Esophagus squamous epithelium (tissue), 5 donors: ENCODE measurements at places on chromosomes 5 and 9.

- no peak for DNase-seq
These were observed 484.1 kb downstream of the ZSWIM6 start for GRCh38 chr5:61816146-61816545.

DNA sequence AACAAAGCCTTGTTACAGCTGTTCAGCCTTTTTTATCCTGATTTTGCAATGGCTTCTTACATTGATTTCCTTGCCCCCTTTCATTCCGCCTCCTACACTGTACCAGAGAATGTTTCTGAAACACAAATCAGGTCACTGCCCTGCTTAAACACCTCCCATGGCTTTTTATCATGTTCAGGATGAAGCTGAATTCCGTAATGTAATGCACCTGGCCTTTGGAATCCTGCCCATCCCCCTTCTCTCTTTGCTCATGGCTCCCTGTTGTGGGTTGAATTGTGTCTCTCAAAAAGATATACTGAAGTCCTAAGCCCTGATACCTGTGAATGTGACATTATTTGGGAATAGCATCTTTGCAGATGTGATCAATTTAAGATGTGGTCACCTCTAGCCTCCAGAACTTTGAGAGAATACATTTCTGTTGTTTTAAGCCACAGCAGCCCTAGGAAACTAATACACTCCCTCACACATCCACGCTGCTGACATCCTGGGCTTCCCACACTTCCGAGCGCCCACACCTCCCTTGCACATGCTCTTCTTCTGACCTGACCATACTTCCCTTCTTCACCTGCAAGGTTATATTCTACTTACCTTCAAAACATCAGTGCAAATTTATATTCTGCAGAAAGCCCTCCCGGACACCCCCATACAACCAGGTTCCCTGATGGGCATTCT is 101.2 kb downstream of the DNAH5 start:
- DNase-seq: no peak

DNA sequence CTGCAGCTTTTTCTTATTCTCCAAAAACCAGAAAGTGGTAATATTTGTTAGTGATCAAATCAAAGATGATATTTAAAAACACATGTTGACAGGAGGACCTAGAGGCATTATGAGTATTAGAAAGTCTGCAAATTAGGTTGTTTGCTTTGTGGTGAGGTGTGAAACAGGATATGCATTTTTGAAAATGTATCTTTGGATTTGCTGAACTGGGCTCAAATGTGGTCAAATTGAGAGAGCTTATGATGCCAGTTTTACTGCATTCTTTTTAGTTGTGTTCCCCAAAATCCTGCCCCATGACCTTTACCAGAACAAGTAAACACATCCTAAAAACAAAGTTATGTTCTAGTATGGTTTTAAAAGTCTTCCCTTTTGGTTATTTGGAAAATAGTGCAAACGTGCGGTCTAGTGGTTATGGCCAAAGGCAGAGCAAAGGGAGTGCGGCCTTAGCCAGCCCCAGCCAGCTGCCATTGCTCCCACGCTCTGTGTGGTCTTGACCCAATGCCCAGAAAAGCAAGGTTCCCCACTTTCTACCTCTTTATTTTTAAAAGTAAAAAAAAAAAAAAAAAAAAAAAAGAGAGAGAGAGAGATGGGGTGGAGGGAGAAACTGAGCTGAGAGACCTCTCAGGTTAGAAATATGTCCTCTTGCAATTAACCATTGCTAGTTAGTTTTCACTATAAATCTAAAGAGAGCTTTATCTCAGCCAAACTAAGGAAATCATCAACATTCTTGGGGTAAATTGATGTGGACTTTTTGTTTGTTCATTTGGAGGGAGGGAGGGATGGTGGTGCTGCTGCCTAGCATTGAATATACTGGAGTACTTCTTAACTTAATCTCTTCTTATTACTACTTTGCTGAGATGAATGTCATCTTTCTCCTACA is 176.6 kb downstream of the ARHGAP26 start:
- DNase-seq: no peak

GRCh38 chr9:73116031-73116430 is 35.6 kb upstream of the ANXA1 start:
- no peak for DNase-seq

- no peak for DNase-seq
These were observed 112.4 kb downstream of the INVS start for GRCh38 chr9:100211476-100211875.

- no peak for DNase-seq
These were observed 118.8 kb downstream of the PRDM6 start for GRCh38 chr5:123207852-123208251.

GRCh38 chr9:135536216-135536615 is 9.7 kb upstream of the OBP2A start:
- DNase-seq: no peak

- DNase-seq: no peak
These were observed 143.4 kb upstream of the APC start for GRCh38 chr5:112594095-112594850.

- DNase-seq: no peak
These were observed 1.9 kb upstream of the CDKN2B start for GRCh38 chr9:22010866-22011625.

GRCh38 chr5:92206681-92207080 is 823.6 kb upstream of the ARRDC3 start:
- DNase-seq: no peak

GRCh38 chr5:31800351-31800750 is 161.4 kb downstream of the PDZD2 start:
- DNase-seq: no peak

DNA sequence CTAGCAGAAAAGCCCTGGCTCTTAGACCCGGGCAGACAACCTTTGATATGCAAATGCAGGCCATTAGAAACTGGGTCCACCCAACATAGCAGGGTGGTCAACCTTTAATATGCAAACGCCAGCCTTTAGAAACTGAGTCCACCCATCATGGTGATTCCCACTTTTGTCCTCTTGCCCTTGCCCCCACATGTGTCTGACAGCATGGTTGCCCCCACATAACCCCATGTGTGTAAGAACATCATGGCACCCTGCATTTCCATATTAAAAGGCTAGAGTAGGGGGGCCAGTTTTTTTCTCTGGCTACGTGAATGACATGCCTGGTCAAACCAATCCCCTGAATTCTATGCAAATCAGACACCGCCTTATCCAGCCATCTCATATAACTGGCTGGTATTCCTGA is 273.2 kb upstream of the PRDM9 start:
- no peak for DNase-seq

DNA sequence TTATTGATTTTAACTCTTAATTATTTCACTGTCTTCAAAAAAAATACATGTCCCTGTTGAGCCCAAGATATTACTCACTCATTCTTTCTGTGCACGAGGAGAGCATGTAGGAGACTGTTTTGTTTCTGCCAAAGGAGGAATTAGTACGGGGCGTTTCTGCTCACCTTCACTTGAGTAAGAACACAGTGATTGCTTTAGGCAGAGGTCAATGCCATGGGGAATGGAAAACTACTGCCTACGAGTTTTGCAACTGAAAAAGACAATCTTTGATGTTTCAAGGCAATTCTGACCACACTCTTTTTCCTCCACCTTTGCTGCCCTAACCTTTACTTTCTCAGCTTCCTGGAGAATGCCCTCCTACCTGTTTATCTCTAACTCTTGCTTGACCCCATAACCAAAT is 109.4 kb downstream of the CCDC192 start:
- no peak for DNase-seq

- DNase-seq: no peak
These were observed 43.5 kb upstream of the FABP6 start for GRCh38 chr5:160185626-160186360.

GRCh38 chr9:86176468-86176867 is 77.1 kb upstream of the GOLM1 start:
- no peak for DNase-seq

DNA sequence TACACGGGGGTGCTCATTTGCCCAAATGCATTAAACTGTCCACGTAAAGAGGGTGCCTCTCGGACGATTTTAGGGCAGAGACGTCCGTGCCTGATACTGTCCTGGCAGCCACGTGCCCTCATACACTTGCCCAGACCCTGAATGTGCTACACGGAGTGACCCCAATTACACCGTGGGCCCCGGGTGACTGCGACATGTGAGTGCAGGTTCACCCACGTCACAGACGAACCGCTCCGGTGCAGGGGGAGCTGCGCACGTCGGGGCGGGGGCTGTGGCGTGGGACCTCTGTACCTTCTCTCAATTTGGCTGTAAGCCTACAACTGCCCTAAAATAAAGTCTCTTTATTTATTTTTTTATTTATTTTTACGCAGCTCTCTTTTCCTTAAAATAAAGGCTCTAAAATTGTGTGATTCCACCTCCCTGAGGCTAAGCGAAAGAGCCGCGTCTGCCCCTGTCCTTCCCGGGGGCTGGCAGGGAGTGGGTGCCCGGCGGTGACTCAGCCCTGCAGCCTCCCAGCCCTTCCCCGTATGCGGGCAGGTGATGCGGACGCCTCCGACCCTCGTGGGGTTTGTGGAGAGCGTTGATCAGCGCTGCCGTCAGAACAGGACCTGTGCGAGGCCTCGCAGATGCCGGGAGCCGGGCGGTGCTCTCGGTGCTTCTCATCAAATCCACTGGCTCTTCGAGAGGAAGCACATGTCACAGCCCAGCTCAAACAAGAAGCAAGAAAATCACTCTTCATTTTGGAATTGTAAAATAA is 9.2 kb upstream of the EGFL7 start:
- DNase-seq: no peak

GRCh38 chr5:153429761-153430380 is 60.6 kb upstream of the GRIA1 start:
- DNase-seq: no peak

DNA sequence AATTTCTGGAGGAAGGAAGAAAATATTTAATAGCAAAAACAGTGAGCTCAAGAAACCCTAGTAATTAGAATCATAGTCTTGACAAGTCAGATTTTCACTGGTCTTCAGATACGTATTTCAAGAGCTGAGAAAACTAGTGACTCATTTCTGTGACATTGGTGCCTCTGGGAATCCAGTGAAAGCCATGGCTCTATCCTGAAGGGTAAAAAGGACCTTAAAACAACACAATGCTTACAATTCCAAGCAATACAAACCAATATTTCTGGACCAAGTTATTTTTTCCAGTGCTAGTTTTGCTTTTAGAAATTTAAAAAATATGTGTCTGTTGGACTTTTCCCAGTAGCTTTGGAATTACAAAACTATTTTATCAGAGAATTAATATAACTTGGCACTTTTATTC is 140.3 kb downstream of the LPAR1 start:
- no peak for DNase-seq

GRCh38 chr5:82707741-82708140 is 369.5 kb downstream of the TMEM167A start:
- no peak for DNase-seq

GRCh38 chr5:138369706-138370105 is 17.2 kb downstream of the KDM3B start:
- no peak for DNase-seq

- no peak for DNase-seq
These were observed 83.4 kb downstream of the CPLANE1 start for GRCh38 chr5:37165761-37166160.

- no peak for DNase-seq
These were observed 22.3 kb upstream of the TAL2 start for GRCh38 chr9:105639936-105640335.

- DNase-seq: no peak
These were observed 104.3 kb upstream of the FSTL4 start for GRCh38 chr5:133716532-133717183.

GRCh38 chr5:95081500-95081960 is 203.4 kb downstream of the MCTP1 start:
- no peak for DNase-seq

DNA sequence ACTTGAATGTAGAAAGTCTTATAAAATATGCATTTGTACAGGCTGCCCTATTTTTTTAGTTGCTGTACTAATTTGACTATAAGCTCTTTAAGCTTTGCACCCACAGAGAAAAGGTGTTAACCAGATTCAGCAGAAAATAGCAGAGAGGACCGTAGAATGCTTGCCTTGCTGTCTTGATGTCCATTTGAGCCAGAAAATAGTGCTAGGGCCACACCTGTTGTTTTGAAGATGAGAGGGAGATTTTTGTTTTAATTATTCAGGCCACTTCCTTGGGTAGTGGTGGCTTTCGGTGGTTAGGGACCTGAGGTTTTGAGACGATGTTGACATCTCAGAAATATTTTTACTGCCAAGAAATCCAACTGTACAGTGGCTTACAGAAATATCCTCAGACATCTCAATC is 196.0 kb downstream of the SPATA31D1 start:
- DNase-seq: no peak

DNA sequence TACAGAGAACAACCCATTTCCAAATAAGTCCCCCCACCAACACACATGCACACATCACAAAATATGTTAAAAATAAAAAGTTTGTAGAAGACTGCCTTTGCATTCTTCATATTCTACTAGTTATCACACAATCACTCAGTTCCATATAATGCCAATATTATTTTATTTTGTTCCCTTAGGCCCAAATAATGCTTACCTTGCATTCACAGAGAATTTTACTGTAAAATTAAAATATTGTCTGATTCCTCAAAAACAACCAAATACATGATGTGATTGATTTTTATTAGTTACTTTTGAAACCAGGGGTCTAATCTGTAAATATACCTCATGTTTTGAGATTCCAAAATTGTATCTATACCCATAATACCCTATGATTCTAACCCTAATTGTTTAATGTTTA is 536.9 kb downstream of the CDH12 start:
- no peak for DNase-seq

DNA sequence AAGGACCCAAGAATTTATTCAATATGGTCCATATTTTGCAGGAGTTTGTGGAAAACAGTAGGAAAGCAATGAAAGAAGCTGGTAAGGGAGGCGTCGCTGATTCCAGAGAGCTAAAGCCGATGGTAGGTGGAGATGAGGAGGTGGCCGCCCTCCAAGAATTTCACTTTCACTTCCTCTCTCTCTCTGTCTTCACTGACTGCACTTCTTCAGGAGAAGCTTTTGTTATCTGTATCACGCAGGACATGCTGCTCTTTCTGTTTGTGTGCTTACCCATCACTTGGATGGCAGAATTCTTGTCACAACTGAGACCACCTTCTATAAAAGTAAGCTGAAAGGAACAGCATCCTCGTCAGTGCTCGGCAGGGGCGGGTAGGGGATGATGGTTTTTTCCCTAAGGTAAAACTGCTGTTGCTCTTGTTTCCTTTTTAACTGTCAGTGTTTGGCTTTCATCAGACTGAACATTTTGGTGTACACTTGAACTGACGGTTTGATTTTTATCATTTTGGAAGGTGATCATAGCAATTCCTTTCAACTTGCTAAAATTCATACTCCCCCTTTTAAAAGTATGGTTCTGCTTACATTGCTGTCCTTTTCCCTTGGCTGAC is 62.4 kb upstream of the FSD1L start:
- no peak for DNase-seq

GRCh38 chr5:112696786-112697185 is 40.9 kb upstream of the APC start:
- no peak for DNase-seq

- DNase-seq: no peak
These were observed 4.5 kb downstream of the REEP5 start for GRCh38 chr5:112917453-112917995.

- no peak for DNase-seq
These were observed 46.6 kb downstream of the ATG10 start for GRCh38 chr5:82018462-82018861.

DNA sequence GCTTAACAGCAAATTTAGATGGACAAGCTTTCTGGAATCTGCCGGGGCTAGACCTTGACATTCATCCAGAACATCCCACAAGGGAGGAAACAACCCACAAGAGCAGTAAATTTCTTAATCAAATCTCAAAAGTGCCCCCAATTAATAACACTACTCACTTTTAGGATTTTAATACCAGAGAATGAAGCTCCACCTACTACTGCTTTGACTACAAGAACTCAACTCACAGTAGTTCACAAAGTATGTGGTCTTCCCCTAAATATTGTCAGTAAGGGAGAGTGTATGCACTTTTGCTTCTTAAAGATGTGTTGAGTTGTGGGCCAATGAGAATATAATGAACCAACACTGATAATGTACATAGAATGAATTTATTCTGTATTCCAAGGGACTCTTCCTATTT is 94.7 kb downstream of the EBF1 start:
- no peak for DNase-seq
